ENCODE measurements at places on chromosomes 3 and 15. TPM values are rescaled to one million over a fixed set of nuclear protein-coding genes. Genes with fewer than 3 reads are reported as not detected.

DNA sequence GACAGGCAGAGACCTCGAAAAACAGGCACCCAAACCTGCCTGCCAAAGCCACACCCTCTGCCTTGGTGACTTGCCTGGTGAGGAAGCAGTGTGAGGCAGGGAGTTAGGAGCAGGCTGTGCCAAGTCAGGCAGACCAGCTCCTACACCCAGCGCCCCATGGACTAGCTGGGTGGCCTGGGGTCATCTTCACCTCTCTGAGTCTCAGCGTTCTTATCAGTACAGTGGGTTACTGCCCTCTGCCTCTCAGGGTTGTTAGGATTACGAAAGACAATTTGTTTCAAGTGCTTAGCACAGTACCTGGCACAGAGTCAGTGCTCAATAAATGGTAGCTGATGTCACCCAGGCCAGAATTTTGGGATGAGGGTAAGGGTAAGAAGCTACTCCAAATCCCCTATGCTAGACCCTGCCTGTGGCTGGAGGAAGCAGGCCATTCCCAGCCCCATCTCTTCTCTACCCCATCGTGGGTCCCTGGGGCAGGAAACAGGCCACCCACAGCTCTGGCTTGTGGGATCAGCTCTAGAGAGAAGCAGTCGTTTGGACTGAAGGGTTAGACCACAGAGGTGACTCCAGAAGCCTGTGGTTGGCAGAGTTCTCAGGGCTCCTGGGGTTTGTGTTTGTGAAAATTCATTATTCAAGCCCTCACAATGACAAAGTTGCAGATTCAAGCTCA lies 10.1 kb downstream of the SLC51B start:
- DNase-seq = no peak

BNC1 gene
- total RNA-seq = 0.67 TPM

ZIC1 gene
- total RNA-seq = 0.77 TPM

ALDH1A2 gene
- 1.4 TPM for total RNA-seq

REC114 gene
- total RNA-seq = not detected

PLA2G4E gene
- 0.09 TPM for total RNA-seq

DNA sequence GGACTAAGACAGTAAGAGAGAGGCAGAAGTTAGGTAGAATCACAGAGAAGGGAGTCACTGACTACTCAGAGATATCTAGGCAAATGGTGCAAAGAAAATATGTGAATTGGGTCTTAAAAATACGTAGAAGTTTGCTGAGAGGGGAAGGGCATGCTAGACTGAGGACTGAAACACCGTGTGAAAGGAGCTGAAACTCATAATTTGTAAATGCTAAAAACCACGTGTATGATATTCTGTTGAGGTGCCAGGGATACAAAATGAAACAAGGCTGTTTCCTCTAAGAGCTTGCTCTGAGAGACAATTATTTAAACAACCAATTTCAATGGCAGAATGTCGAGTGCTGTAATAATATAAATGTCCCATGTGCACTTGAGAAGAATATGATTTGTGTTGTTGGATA lies 47.2 kb downstream of the NCK1 start:
- DNase-seq = no peak

GRCh38 chr15:89321521-89322410 lies 12.9 kb downstream of the POLG start:
- no peak for DNase-seq

GRCh38 chr3:72678867-72679266 lies 169.4 kb downstream of the SHQ1 start:
- DNase-seq = no peak

IMPG2 gene
- 0.82 TPM for total RNA-seq

CTXN2 gene
- total RNA-seq = 0.38 TPM

LZTFL1 gene
- 29.3 TPM for total RNA-seq

- no peak for DNase-seq
These were observed 75.2 kb downstream of the NEK10 start for GRCh38 chr3:27293939-27294338.

DNA sequence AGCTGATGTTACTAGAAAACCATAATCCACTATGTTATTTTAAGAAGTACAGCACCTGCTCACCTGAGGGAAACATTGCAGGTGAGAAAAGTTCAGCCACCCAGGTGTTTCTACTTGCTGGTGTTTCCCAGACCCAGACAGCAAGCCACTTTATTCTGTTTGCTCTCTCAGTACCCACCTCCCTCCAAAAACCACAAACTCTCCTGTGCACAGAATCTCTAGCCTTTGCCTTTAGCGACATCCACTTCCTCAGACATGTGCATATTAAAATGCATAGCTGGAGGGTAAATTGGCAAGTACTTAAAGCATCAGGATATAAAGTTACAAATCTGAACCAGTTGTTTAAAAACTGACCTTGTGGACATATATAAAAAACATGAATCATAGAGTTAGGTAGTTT lies 36.7 kb downstream of the VGLL3 start:
- DNase-seq = no peak
